Hepatocyte (in vitro differentiated cells): ENCODE measurements at places on chromosomes 2 and 18.

DNA sequence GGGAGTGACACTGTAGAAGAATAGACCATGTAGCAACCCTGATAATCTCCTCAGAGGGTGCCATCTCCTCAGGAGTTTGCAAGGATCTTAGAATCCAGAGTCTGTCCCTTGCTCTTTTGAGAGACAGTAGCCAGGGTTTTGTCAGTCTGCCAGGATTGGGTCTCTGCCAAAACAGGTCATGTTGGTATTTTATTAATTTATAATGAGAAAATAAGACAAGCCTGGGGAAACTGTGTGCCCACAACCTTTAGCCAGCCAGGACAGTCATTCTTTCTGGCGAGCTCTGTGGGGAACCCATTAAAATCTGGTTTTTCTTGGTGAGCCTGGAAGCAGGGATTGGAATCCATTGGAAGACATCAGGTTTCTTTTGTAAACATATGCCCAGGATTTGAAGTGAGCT lies 78.6 kb downstream of the PTPRM start:
- no peak overlapping the region for H3K27ac ChIP-seq
- H3K27me3 ChIP-seq = no peaks in the 10 kb centered on the region
- no peak for DNase-seq
- no peak overlapping the region for H3K4me3 ChIP-seq
- no peaks in the 10 kb centered on the region for H3K4me1 ChIP-seq
- peaks cover 2% of the 10 kb centered on the region for H3K36me3 ChIP-seq

GRCh38 chr2:195563857-195564512 lies 93.0 kb upstream of the SLC39A10 start:
- H3K4me3 ChIP-seq = no peak overlapping the region
- H3K36me3 ChIP-seq = no peaks in the 10 kb centered on the region
- no peak for DNase-seq
- no peaks in the 10 kb centered on the region for H3K27me3 ChIP-seq

DNA sequence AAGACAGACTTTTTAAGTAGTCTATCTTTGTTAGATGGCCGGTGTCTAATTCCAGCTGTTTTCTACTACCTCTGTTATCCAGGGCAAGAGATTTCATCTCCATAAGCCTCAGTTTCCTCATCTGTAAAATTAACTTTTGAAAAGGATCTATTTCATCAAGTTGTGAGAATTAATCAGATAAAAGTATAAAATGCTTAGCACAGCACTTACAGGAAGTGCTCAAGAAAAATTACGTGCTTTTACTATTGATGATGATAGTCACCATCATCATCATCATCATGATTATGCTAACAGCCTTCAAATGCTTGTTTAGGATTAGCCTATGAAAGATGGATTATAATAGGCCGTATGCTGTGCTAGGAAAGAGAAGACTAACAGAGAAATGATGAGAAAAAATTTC lies 76.2 kb downstream of the CYRIA start:
- no peak overlapping the region for H3K27ac ChIP-seq
- no peaks in the 10 kb centered on the region for H3K36me3 ChIP-seq
- no peaks in the 10 kb centered on the region for H3K27me3 ChIP-seq
- no peak for DNase-seq
- no peak overlapping the region for H3K4me3 ChIP-seq
- H3K4me1 ChIP-seq = no peaks in the 10 kb centered on the region

- DNase-seq = no peak
- no peaks in the 10 kb centered on the region for H3K36me3 ChIP-seq
- H3K27ac ChIP-seq = no peak overlapping the region
Measured at GRCh38 chr2:59925321-59925720, 628.1 kb downstream of the BCL11A start.

GRCh38 chr2:114805195-114805594 lies 362.8 kb downstream of the DPP10 start:
- H3K27ac ChIP-seq = no peak overlapping the region
- no peaks in the 10 kb centered on the region for H3K36me3 ChIP-seq
- H3K4me1 ChIP-seq = no peaks in the 10 kb centered on the region
- H3K4me3 ChIP-seq = no peak overlapping the region
- no peaks in the 10 kb centered on the region for H3K27me3 ChIP-seq

GRCh38 chr2:16227811-16228462 lies 287.6 kb downstream of the MYCN start:
- no peaks in the 10 kb centered on the region for H3K4me1 ChIP-seq
- H3K27me3 ChIP-seq = no peaks in the 10 kb centered on the region
- no peaks in the 10 kb centered on the region for H3K36me3 ChIP-seq
- H3K4me3 ChIP-seq = no peak overlapping the region
- no peak for DNase-seq

DNA sequence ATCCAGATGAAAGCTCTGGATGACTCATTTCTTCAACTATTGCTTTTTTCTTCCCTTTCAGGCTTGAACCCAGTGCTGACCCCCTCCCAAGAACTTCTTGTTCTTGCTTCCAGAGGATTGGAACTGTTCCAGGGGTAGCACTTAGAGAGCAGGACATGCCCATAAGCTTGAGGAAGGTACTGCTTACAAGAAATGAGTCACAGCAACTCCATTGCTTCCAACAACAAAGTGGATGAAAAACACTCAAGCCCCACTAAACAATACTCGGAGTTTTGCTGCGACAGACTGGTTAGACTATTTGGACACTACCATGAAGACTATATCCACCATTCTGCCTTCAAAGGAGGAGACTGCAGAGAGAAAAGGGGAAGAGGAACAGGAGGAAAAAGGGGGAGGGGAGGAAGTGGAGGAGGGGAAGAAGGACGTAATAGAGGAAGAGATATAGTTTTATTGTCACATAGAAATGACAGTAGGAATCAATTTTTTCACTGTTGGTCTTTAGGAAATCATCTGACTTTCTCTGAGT lies 1.6 kb upstream of the EPC2 start:
- H3K36me3 ChIP-seq = no peaks in the 10 kb centered on the region
- H3K4me1 ChIP-seq = no peaks in the 10 kb centered on the region

DNA sequence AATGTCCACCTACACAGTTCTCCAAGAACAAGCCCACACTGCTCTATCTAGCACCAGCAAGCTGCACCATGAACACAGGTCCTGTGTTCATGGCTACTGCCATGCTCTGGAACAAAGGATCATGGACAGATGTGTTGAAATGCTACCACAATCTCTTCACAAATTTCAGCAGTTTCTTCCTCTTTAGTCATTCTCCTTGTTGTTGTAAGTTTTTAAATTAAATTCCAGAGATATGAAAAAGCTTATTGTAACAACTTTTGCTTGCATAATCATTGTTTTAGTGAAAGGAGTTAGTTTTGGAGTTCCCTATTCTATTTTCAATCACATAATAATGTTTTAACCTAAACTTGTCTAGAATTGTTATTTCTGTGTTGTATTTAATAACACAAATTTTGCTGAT lies 17.2 kb upstream of the NAPG start:
- no peak overlapping the region for H3K27ac ChIP-seq
- no peaks in the 10 kb centered on the region for H3K27me3 ChIP-seq
- DNase-seq = no peak
- H3K36me3 ChIP-seq = no peaks in the 10 kb centered on the region

DNA sequence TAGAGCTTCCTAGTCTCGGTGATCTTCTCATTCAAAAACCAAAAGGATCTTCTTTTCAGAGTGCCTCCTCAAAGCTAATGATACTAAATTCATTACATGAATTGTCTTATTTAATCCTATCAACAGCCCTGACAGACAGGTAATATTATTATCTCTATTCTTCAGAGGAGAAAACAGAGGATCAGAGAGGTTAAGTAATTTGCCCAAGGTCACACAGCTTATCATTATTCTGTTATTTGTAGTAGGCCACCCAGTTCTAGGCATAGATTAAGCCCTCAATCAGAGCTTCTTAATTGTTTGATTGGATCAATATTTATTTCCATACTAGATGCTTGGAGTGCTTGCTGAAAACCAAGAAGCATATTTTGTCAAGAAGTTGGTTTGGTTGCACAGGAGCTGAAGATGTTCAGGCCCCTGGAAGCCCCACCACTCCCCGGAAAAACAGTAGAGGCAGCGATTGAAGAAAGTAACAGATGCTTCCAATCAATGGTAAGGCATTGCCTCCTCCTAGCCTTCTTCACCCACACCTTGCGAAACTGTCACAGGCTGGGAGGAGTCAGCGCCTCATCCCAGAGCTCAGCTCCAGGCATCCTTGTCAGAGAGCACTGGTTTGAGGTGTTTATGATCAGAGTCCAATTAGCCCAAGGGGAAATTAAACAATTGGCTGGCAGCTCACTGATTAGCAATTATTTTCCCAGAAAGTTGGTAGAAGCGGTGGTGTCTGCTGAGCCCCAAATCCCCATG lies 487.2 kb downstream of the BCL11A start:
- no peaks in the 10 kb centered on the region for H3K27me3 ChIP-seq
- H3K4me1 ChIP-seq = peaks cover 3% of the 10 kb centered on the region
- H3K36me3 ChIP-seq = no peaks in the 10 kb centered on the region

DNA sequence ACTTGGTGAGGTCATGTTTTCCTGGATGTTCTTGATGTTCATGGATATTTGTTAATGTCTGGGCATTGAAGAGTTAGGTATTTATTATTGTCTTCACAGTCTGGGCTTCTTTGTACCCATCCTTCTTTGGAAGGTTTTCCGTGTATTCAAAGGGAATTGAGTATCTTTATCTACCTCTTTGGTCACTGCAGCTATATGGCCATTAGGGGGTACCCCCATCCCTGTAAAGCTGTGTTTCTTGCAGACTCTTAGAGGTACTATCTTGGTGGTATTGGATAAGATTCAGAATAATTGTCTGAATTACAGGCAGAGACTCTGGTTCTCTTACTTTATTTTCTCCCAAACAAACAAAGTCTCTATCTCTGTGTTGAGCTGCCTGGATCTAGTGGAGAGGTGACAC lies 401.6 kb upstream of the FSIP2 start:
- no peaks in the 10 kb centered on the region for H3K27me3 ChIP-seq
- H3K4me1 ChIP-seq = no peaks in the 10 kb centered on the region
- H3K36me3 ChIP-seq = no peaks in the 10 kb centered on the region
- no peak for DNase-seq
- no peak overlapping the region for H3K27ac ChIP-seq
- H3K4me3 ChIP-seq = no peak overlapping the region

DNA sequence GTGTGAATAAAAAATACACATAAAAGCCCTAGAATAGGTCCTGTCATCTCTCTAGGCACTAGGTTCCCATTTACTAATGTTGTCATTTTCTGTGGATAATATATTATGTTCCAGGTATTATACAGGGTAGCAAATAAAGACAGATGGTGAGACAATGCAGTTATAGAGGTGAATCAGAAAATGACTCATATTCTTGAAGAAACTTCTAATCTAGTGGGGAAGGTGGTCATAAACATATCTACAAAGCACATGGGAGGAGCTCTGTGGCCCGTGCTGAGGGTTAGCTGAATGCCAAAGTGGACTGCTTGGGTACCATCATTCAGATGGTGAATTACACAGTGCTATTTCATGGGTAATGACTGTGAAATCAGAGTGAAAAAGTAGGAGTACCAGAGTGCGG lies 700.9 kb downstream of the ERBB4 start:
- no peaks in the 10 kb centered on the region for H3K4me1 ChIP-seq
- H3K27me3 ChIP-seq = no peaks in the 10 kb centered on the region
- H3K36me3 ChIP-seq = no peaks in the 10 kb centered on the region
- H3K4me3 ChIP-seq = no peak overlapping the region
- no peak overlapping the region for H3K27ac ChIP-seq
